SJCRH30 (cell line): ENCODE measurements at places on chromosomes 6 and 20. TPM values are rescaled to one million over a fixed set of nuclear protein-coding genes. Genes with fewer than 3 reads are reported as not detected.
A peak's percentile ranks its signal among the peaks of the same experiment; 100 is the strongest.

The HRH3 gene
- 0.15 TPM in 1 of 2 replicates, not detected in the other for total RNA-seq

The LAMP5 gene
- not detected in 2 replicates for total RNA-seq

The CST2 gene
- total RNA-seq: not detected in 2 replicates

The BMP2 gene
- not detected in 2 replicates for total RNA-seq

DNA sequence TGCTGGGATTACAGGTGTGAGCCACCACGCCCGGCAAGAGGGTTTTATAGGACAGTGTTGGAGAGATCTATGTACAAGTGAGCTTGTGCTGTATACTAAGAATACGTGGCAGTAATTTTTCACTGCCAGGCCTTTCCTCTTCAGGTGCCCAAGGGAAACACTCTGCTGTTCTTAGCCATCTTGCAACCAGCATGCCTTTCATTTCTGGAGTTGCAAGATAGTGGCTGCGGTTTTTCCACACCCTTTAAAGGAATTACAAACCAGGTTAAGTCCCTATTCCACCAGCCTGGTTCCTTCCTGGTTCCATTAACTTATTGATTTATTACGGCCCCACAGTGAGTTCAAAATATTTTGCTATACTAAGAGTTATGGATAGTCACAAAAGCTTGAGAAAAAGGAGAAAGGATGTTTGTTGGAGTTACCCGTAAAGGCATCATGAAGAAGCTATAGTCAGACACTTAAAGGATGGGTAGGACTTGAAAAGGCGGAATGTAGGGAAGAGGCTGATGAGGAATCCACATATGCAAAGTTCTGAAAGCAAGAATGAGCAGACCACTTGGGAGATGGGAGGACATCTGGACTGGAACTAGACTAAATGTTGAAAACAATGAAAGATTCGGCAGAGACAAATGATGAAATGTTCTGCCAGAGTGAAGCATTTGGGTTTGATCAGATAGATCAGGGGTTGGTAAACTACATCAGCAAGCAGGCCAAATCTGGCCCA lies 61.4 kb upstream of the ASIP start:
- H3K4me3 ChIP-seq: no peak overlapping the region
- no peak for DNase-seq
- peaks cover 16% of the 10 kb centered on the region for H3K27me3 ChIP-seq
- no peak overlapping the region for H3K27ac ChIP-seq

DNA sequence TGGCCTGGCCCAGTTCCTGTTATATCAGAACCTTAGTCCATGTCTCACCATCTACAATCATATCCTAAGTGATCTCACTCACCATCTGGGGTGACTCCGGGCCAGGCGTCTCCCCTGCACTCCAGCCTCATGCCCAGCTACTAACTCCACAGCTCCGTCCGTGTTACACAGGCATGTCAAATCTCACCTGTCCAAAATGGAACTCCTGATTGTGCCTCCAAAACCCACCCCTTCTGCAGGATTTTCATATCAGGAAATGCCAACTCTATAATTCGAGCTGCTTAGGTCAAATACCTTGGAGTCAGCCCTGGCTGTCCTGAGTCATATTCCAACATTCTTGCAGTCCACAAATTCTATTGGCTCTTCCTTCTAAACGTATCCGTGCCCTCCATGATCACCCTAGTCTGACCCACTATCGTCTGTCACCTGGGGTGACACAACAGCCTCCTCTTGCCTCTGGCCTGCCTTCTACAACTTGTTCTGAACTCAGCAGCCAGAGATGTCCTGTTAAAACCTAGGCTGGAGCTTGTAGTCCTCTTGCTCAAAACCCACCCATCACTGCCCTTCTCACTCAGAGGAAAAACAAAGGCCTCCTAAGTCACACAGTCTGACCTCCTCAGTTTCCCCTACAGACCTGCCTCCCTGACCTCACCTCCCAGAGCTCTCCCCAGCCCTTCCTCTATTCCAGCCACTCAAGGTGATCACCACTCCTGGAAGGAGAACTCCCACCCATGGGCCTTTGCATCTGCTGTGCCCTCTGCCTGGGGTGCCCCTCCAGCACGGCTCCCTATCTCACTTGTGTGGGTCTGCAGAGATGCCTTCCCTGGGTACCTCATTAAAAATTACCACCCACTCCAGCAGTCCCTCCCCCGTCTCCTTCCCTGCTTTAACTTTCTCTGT lies 85.3 kb upstream of the SIRPA start:
- no peak for DNase-seq
- no peaks in the 10 kb centered on the region for H3K36me3 ChIP-seq
- peak overlapping the region; percentile 37; the same call in 1 of the 2 replicates for H3K27ac ChIP-seq
- H3K4me3 ChIP-seq: no peak overlapping the region

The UBE2J1 gene
- total RNA-seq: 50.4 and 54.5 TPM in 2 replicates

- H3K4me3 ChIP-seq: no peak overlapping the region
- no peak overlapping the region for H3K27ac ChIP-seq
- peaks cover 10% of the 10 kb centered on the region for H3K36me3 ChIP-seq
- H3K27me3 ChIP-seq: no peaks in the 10 kb centered on the region
- no peak for DNase-seq
- no peaks in the 10 kb centered on the region for H3K4me1 ChIP-seq
Observed at GRCh38 chr20:48709744-48710143, 118.1 kb downstream of the PREX1 start.

GRCh38 chr6:12472601-12473038 lies 182.5 kb downstream of the EDN1 start:
- no peaks in the 10 kb centered on the region for H3K36me3 ChIP-seq
- H3K4me3 ChIP-seq: no peak overlapping the region
- no peaks in the 10 kb centered on the region for H3K27me3 ChIP-seq

GRCh38 chr6:3195695-3196497 lies 31.6 kb downstream of the TUBB2B start:
- H3K27me3 ChIP-seq: no peaks in the 10 kb centered on the region
- no peaks in the 10 kb centered on the region for H3K36me3 ChIP-seq
- H3K4me3 ChIP-seq: peak overlapping the region; percentile 52

DNA sequence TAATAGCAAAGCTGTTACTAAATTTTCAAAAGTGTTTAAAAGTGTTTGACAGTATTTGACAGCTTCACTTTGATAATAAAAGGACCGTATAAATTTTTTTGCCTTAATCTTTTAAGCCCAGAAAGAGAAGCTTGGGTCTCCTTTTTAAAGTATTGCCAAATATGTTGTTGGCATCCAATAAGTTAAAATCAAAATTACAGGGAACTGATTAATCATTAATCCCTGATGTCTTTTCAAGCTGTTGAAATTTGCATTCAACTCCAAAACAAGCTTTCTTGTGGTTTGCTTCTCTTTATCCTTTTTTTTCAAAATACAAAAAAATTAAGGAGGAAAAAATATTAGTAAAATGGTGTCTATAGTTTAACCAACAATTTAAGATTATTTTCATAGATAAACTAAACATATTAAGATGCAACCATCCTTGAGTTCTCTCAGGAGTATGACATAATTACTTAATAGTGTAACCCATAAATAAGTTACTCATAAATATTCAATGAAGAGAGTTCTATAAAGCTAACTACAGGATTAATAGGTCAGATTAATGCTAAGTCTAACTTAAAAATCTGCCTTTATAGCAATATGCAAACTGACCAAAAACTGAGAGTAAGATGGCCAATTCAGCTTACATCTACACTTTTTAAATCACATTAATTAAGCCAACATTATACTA lies 27.0 kb upstream of the CALHM6 start:
- DNase-seq: no peak
- H3K27me3 ChIP-seq: no peaks in the 10 kb centered on the region
- H3K36me3 ChIP-seq: peaks cover 7% of the 10 kb centered on the region
- no peak overlapping the region for H3K27ac ChIP-seq
- no peak overlapping the region for H3K4me3 ChIP-seq
- peaks cover 6% of the 10 kb centered on the region for H3K4me1 ChIP-seq

DNA sequence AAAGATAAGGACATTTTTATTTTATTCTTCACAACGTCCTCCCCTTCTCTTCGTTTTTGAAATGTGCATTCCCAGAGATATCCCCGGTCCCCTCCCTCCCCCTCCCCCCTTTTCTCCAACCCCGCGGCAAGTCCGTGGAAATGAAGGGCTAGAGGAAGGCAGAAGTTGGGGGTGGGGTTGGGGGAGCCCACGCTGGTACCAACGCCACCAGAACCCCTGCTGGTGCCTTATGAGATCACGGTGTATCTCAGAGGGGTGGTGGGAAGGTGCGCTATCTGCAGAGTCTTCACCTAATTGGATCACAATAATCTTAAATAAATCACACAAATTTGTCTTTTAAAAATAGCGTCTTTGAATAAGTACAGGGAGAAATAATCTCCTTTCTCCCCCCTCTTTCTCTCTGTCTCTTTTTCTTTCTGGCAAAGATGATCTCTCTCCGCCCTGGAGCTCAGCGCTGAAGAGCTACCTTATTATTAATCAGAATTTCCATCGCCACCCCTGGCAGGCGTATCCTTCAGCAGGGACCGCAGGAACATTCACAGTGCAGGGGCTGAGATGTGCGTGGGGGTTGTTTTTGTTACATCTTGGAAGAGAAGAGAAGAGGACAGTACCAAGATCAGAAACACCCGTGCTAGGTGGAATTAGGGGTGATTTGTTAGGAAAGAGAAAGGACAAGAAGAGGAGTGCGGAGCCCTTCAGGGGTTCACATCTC lies 915 bp downstream of the CLVS2 start:
- no peaks in the 10 kb centered on the region for H3K36me3 ChIP-seq
- no peak overlapping the region for H3K27ac ChIP-seq
- H3K4me3 ChIP-seq: no peak overlapping the region

GRCh38 chr20:50431066-50431450 lies 79.1 kb upstream of the PTPN1 start:
- H3K27ac ChIP-seq: no peak overlapping the region
- no peaks in the 10 kb centered on the region for H3K27me3 ChIP-seq

The HLA-DPB1 gene
- total RNA-seq: not detected in 2 replicates

DNA sequence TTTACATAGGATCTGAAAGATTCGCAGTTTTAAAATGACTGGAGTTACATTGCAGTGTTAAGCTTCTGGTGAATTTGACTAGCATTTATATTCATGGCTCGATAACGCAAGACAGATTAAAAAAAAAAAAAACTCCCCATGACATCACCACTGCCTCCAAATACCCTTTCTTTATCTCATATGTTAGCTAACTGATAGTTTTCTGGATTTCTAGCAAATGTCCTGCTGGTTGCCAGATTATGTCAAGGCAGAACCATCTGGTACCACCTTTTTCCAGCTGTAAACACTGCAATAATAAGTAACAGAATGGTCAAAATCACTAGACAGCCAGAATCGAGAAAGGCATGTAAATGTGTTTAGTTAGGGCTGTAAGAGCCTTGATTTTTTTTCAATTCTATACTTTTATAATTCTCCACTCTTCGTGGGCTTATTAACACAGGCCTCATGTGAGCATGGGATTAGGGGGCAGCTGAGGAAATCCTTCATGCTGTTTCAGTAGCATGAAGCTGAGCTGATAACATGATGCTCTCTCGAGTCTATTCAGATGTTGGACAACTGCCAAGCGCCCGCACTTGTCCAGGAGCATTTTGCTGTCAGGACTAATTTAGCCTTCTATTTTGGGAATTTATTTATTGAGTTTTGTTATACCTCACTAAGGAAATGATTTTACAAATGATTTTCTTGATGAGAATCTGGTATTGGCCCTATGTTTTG lies 166.0 kb upstream of the SCGN start:
- no peaks in the 10 kb centered on the region for H3K36me3 ChIP-seq
- H3K4me1 ChIP-seq: no peaks in the 10 kb centered on the region
- H3K27ac ChIP-seq: no peak overlapping the region
- H3K27me3 ChIP-seq: no peaks in the 10 kb centered on the region
- H3K4me3 ChIP-seq: no peak overlapping the region
- DNase-seq: peak; percentile 17

DNA sequence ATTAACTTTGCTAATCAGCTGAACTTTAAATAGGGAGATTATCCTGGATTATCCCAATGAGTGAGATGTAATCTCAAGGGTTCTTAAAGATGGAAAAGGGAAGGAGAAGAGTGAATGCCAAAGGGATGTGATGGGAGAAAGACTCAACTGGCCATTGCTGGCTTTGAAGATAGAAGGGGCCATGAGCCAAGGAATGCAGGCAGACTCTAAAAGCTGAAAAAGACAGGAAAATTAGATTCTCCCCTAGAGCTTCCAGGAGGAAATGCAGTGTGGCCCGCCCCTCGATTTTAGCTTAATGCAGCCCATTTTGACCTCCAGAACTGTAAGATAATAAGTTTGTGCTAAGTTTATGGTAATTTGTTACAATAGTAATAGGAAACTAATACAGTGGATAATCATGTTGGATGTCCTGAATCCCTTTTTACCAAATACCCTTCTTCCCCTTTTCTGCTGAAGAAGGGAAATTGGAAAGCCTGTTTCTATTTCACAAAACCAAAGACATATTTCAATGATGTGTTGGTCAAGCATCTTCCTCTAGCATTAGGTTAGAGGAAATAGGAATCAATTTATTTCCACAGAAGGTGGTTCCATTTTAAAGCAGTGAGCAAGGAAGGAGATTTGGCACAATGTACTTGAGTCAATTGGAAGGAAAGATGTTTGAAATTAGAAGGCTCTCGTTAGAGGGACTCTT lies 3.3 kb upstream of the HDDC2 start:
- H3K4me3 ChIP-seq: no peak overlapping the region
- H3K36me3 ChIP-seq: no peaks in the 10 kb centered on the region

GRCh38 chr6:109082188-109082577 lies 12.5 kb downstream of the SESN1 start:
- H3K4me3 ChIP-seq: no peak overlapping the region
- H3K27me3 ChIP-seq: no peaks in the 10 kb centered on the region
- H3K36me3 ChIP-seq: peaks cover 5% of the 10 kb centered on the region; the same call in 1 of the 2 replicates
- H3K4me1 ChIP-seq: no peaks in the 10 kb centered on the region

- no peaks in the 10 kb centered on the region for H3K27me3 ChIP-seq
- H3K4me3 ChIP-seq: no peak overlapping the region
- DNase-seq: no peak
- no peaks in the 10 kb centered on the region for H3K36me3 ChIP-seq
Observed at GRCh38 chr6:14919038-14919670, 326.7 kb upstream of the JARID2 start.

- no peaks in the 10 kb centered on the region for H3K4me1 ChIP-seq
- no peak for DNase-seq
- no peaks in the 10 kb centered on the region for H3K36me3 ChIP-seq
- H3K27me3 ChIP-seq: no peaks in the 10 kb centered on the region
Observed at GRCh38 chr20:44068316-44069201, 118.4 kb downstream of the JPH2 start.

DNA sequence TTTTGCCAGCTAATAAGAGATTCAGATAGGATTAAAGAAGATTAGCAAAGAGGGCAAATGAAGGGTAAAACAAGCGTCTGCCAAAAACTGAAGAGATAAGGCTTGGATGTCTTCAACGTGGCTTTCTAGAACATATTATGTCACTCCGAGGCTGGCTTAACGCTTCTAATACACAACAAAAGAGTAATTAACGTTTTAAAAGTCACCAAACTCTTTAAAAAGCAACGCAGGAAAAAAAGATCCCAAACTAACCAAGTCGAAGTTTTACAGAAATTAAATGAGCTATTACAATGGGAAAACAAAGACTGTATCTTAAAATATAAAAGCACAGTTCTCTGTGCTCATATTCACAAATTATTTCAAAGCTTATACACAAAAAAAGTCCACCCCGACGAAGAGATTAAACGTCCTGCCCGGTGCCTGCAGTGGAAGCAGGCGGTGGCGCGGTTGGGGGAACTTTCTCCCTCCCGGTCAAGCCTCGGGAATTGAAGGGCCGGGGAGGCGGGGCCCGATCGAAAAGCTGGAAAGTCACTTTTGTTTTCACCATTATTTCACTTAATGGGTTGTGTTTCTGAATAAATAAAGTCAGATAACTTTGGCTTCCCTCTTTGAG lies 1.2 kb downstream of the MAK start:
- H3K36me3 ChIP-seq: no peaks in the 10 kb centered on the region
- H3K4me1 ChIP-seq: no peaks in the 10 kb centered on the region
- no peaks in the 10 kb centered on the region for H3K27me3 ChIP-seq
- no peak overlapping the region; the same call in 1 of the 2 replicates for H3K27ac ChIP-seq
- DNase-seq: peak; percentile 19
- H3K4me3 ChIP-seq: peak overlapping the region; percentile 73
